ENCODE measurements at places on chromosomes 5 and 9.
A peak's percentile ranks its signal among the peaks of the same experiment; 100 is the strongest.

GRCh38 chr5:57298985-57299491, 125.2 kb downstream of the GPBP1 start:
- peak; percentile 65 for DNase-seq

- peak; percentile 11 for DNase-seq
Measured at GRCh38 chr9:22342491-22343217, 104.0 kb upstream of the DMRTA1 start.

- DNase-seq: no peak
Measured at GRCh38 chr9:126650404-126651341, 36.9 kb downstream of the LMX1B start.

DNA sequence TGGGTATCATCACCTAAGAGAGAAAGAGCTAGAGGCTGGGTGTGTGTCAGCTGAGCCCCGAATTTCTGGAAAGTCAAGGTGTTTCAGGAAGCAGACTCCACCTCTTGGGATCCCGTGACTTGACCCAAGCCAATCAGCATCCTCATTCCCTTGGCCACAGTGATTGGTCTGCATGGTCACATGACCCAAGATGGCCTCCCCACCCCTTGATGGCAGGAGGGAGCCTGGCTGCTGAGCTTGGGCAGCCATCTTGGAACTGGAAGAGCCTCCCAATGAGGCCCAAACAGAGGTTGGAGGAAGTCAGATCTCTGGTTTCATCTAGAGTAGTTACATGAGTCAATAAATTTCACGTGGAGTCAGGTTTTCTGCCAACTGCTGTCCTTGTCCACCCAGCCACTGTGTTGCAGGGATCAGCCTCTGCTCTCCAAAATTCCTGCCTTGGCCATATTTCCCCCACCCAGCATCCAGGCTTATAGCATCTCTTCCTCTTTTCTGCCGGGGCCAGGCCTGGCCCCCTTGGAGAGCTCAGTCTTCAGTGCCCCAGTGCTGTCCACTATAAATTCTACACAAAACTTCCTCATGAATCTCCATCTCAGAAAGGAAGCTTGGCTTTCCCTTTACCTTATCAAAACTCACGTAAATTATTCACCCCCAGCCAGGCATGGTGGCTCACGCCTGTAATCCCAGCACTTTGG, 17.2 kb upstream of the SUSD3 start:
- DNase-seq: no peak

DNA sequence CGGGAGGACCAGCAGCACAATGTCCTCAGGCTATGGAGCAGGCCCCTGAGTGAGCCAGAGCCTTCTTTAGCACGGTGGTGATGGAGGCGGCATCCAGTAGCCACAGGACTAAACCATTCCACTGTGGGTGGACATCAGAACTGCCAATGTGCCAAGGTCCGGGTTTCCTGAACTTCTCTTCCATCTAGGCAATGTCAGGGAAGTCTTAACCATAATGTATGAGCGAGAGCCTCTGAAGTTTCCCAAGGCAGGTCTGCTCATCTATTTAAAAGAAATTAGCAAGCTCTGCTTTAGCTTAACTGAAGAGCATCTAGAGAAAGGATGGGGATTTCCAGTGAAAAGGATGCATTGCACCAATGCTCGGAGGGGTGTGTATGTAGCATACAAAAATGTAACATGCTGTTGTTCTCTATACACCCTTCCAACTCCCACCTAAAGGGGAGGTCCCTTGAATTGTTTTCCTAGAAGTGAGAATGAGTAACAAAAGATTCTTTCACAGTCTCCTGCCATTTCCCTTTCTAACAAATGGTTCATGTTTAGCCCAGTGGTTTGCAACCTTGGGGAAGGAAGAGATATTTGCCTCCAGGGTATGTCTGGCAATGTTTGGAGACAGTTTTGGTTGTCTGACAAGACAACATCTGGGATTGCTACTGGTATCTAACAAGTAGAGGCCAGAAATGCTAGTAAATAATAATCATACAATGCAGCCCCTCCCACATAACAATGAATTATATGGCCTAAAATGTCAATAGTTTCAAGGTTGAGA, 6.1 kb upstream of the RXFP3 start:
- no peak for DNase-seq

DNA sequence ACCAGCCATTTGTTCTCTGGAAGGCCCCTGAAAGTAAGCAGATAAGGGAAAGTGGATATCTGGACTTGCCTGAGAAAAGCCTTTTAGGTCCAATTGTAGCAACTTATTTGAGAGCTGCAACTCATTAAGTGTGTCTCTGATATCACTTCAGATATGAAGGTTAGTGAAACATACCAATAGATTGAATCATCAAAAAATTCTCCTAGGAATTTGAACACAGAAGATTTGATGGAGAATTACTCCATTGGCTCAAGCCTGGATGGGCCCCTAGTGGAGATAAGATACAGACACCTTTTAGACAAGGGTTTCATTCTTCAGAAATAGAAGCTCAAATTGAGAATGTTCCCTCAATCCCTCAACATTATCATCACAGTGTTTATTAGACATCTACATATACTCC, 356.7 kb downstream of the NDUFS4 start:
- no peak for DNase-seq

All from amniotic stem cell (primary cell).